Fibroblast of lung (primary cell): ENCODE measurements at places on chromosomes 6 and 20.

- DNase-seq, result peak; percentile 36
Measured at GRCh38 chr6:17816921-17817611, 110.3 kb upstream of the NUP153 start.

GRCh38 chr20:37616110-37616425 lies 77.8 kb upstream of the CTNNBL1 start:
- DNase-seq, result no peak

- DNase-seq, result no peak
Measured at GRCh38 chr6:111862741-111863140, 10.5 kb downstream of the FYN start.

DNA sequence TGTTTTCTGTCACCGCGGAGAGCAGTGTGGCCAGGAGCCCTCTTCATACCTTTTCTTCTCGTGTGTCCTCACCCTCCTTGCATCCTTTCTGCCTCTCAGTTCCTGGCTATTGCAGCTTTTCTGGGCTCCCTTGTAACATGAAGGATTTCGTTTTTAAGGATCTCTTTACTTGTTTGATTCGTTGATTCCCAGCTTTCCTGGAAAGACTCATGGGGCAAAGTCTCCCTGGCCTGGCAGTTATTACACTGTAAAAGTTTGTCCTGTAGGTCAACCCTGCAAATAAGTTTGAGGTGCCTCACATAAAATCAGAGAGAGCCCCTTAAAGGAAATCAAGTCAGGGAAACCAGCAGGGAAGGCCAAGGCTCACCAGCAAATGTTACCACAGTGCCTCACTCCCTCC lies 70.1 kb downstream of the ISM1 start:
- no peak for DNase-seq

DNA sequence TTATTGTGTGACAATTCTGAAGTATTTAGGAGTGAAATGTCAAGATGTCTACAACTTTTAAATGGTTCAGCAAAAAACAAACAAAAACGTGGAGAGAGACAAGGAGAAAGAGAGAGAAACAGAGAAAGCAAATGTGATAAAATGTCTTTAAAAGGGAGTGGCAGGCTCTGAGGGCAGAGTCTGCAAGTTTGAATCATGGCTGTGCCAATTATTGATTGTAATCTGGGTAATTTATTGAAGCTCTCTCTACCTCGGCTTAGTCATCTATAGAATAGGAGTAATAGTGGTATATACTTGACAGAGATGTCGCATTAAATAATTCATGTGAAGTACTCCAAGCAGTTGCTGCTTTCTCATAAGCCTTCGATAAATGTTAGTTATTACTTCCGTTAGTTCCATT lies 61.3 kb upstream of the ARID1B start:
- no peak for DNase-seq

GRCh38 chr6:1901556-1901955 lies 291.8 kb downstream of the FOXC1 start:
- DNase-seq, result peak; percentile 50

GRCh38 chr6:76330031-76330430 lies 257.6 kb upstream of the IMPG1 start:
- no peak for DNase-seq

DNA sequence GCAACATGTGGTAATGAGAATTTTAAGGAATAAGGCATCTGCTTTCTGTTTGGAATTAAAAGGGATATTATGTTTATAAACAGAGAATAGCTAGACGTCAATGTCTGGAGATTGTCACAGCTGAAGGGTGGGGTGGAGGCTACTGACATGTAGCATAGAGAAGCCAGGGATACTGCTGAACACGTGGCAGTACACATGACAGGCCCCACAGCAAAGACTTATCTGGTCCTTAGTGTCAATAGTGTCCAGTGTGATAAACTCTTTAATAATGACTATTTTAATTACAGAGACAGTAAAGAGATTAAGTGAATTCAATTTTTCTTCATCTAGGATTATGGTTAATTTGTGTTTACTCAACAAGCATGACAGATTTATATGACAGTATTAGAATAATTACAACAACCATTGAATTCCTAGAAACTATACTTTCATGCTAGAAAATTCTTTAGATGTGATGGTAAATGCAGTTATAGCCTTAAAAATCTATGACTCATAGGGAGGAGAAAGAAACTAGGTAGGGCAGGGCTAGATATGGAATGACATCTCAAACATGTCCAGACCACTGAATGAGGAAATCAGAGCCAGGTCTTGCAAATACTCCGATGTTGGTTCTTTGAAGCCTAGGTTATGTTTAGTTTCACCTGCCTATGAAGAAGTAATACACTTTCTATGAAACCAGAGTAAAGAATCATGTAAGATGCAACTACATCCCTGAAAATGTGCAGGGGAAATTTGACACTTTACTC lies 399.5 kb downstream of the PHF3 start:
- DNase-seq, result peak; percentile 12

DNA sequence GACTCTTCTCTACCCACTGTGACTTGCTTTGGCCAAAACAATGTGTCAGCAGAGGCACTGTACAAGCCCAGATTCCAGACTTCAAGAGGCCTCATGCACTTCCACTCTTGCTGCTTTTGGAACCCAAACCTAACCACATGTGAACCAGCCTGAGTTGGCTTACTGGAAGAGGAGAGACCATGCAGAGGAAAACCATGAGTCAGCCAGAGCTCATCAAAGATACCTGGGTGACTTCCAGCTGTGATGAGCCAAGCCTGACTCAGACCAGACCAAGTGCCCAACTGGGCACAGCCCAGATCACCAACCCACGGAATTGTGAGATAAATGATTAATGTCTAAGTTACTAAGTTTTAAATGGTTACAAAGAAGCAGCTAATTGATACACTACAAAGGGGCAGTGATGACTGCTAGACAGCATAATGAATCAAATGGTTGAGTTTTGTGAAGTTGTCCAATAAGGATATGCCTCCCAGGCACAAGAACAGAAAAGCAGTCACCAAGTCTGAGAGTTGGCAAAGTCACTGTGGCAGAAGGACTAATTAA lies 16.2 kb upstream of the BEND6 start:
- peak; percentile 100 for DNase-seq

DNA sequence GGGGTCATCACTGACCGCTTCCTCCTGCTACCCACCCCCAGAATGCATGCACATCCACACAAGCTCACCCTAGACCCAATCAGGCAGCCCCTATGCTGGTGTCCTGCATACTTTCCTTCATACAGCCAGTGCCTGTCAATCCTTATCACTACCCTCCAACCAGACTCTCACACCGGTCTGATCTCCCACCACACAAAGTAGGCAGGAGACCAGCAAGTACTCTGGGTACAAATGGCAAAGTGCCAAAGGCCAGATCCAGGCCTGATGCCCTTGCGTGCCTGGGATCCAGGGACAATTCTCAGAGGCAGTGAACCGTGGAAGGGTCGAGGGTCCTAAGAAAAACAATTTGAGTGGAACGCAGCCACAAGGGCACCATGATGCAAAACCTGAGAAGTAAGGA lies 114.2 kb downstream of the HIVEP2 start:
- no peak for DNase-seq

DNA sequence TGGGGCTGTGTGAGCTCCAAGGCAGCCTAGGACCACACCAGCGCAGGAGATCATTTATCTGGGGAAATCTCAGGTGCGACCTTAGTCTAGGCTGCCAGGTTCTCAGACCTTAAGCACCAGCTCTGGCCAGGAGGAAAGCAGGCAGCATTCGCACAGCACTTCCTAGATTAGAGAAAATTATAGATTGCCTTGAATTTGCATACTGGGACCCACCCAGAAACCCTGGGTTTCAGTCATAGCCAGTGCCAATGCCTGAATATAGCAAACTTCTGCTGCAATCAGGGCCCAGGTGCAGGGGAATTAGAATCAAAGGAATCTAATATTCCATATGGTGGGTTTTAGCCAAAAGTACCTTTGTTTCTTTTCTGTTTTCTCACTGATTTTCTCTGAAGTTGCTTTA lies 204.3 kb upstream of the CST7 start:
- no peak for DNase-seq

- DNase-seq, result peak; percentile 37
Measured at GRCh38 chr20:35226884-35227681, 593 bp downstream of the MMP24 start.

- DNase-seq, result peak; percentile 92
Measured at GRCh38 chr6:25192590-25193459, 86.3 kb upstream of the CARMIL1 start.

GRCh38 chr20:63846128-63846771 lies 15.0 kb upstream of the ABHD16B start:
- DNase-seq, result peak; percentile 47

GRCh38 chr6:39961178-39961577 lies 26.9 kb upstream of the MOCS1 start:
- peak; percentile 10 for DNase-seq

- peak; percentile 89 for DNase-seq
Measured at GRCh38 chr20:31593221-31594001, 11.7 kb upstream of the ID1 start.

- DNase-seq, result no peak
Measured at GRCh38 chr20:53208110-53208832, 236.1 kb downstream of the TSHZ2 start.

- DNase-seq, result no peak
Measured at GRCh38 chr20:15487682-15488081, 1085.6 kb downstream of the KIF16B start.

DNA sequence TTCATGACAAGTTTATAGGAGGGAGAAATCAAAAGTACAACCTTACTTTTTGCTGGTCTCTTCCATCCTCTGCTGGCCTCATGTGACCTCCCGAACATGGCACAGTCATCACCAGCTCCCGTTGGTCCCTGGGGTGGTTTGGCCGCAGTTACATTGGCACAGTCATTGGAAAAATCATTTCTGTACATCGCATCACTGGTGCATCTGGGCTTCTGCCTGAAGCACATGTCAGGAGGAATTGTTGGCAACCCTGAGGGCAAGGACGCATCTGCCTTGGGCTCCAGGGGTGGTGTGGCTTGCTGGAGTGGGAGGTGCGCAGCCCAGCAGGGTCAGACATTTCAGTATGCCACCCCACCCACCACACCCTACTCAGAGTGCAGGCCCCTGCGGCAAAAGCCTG lies 162.9 kb upstream of the SLC24A3 start:
- DNase-seq, result no peak

- no peak for DNase-seq
Measured at GRCh38 chr6:166346965-166347364, 4.6 kb upstream of the SFT2D1 start.

DNA sequence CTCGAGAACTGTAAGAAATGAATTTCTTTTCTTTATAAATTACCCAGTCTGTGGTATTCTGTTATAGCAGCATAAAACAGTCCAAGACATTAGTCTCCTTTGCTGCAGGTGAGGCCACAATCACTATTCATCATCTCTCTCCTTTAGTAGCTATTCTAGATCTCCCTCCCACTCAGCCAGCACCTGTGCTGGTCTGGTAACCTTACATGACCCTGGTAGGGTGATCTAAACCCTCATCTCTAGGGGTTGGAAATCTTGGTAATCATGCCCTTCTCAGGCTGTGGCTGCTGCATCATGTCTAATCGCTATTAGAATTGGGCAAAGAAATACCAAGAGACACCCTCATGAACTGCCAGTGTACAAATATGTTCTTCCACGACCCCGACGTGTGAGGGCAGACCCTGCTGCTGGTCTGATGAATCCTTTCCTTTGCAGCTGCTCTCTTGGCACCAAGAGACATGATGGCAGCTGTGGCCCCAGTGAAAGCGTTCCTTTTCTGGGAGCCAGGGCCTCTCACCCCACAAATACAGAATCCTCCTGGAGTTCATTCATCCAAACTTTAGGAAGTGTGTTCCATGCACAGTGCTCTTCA lies 23.0 kb upstream of the IGF2R start:
- no peak for DNase-seq

GRCh38 chr6:123503619-123504018 lies 133.1 kb downstream of the TRDN start:
- DNase-seq, result no peak
